Muscle of leg (tissue), 16 donors: ENCODE measurements at places on chromosomes 6 and 20. TPM values are rescaled to one million over a fixed set of nuclear protein-coding genes. Genes with fewer than 3 reads are reported as not detected.
A peak's percentile ranks its signal among the peaks of the same experiment; 100 is the strongest.

The FAM8A1 gene
- 22.0 TPM for polyA plus RNA-seq

The PACRG gene
- polyA plus RNA-seq: 2.4 TPM

The DYNLT1 gene
- 92.6 TPM for polyA plus RNA-seq

The GSTA1 gene
- 25.5 TPM for polyA plus RNA-seq

The NKX2-2 gene
- polyA plus RNA-seq: 0.30 TPM

The LTB gene
- polyA plus RNA-seq: 1.4 TPM

The EDEM2 gene
- 10.0 TPM for polyA plus RNA-seq

The DTD1 gene
- polyA plus RNA-seq: 20.7 TPM

The MYLK2 gene
- polyA plus RNA-seq: 43.3 TPM

GRCh38 chr20:5488823-5489222, 172.1 kb upstream of the PROKR2 start:
- H3K27me3 ChIP-seq: no peaks in the 10 kb centered on the region
- no peaks in the 10 kb centered on the region for H3K4me1 ChIP-seq
- H3K36me3 ChIP-seq: no peaks in the 10 kb centered on the region
- no peak overlapping the region for H3K27ac ChIP-seq
- DNase-seq: no peak

GRCh38 chr6:161835500-161836215, 561.8 kb upstream of the AGPAT4 start:
- no peak overlapping the region for H3K4me3 ChIP-seq
- H3K4me1 ChIP-seq: peaks cover 22% of the 10 kb centered on the region
- peak; percentile 38 for DNase-seq

DNA sequence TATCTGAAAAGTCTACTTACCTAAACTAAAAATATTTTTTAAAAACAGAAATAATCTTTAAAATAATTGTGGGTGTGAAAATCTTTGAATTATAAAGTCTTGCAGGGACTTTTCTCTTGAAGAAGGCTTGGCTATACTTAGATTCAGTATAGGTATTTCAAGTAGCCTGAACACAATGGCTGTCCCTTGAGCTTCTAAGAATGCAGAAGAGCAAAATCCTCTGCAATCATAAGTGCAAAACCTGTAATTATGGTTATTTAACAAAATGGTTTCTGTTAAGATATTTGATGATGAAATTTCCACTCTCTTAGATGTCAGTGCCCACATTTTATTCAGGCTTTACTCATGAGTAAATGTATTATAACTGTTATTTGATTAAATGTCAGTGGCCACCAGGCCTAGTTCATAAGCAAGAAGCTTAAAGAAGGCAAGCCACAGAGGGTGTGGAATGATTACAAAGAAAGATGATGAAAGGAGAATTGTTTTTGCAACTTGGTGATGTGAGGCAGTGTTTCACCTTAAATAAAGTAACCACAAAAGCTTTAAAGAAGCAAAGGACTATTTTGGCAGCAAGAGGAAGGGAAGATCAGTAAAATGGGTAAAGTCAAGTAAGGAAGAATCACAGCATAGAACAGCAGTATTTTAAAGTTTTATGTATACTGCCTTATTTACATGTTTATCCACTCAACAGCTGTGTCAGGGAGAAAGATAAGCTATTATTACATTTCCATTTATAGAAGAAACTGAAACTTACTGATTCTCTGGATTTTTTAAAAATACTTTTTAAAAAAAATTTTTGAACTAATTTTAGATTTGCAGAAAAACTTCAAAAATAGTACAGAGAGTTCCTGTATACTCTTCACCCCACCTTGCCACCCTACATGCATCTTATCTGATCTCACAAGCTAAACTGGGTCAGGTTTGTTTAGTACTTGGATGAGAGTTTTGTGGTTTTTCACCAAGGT, 351.2 kb upstream of the RUNX2 start:
- no peak for DNase-seq
- H3K4me3 ChIP-seq: no peak overlapping the region
- no peaks in the 10 kb centered on the region for H3K36me3 ChIP-seq
- no peak overlapping the region for H3K27ac ChIP-seq
- no peaks in the 10 kb centered on the region for H3K27me3 ChIP-seq

DNA sequence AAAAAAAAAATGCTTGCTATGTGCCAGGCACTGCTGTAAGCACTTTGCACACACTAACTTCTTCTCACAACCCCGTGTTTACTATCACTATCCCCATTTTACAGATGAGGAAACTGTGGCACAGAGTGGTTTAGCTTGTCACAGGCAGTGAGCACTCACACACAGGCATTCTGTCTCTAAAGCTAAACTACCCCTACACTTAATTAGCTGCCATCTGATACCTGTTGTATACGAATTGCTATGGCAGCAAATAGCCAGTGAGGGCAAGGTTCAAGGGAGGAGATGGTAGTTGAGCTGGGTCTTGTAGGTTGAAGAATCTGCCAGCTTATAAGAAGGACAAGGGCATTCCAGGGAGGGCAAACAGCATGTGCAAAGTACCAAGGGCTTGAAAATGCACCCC, 5.2 kb downstream of the TNNC2 start:
- H3K4me1 ChIP-seq: peaks cover 27% of the 10 kb centered on the region
- H3K27me3 ChIP-seq: peaks cover 24% of the 10 kb centered on the region
- no peak overlapping the region for H3K27ac ChIP-seq
- peaks cover 50% of the 10 kb centered on the region for H3K36me3 ChIP-seq

GRCh38 chr6:104519566-104519965, 340.2 kb downstream of the HACE1 start:
- no peaks in the 10 kb centered on the region for H3K4me1 ChIP-seq
- H3K4me3 ChIP-seq: no peak overlapping the region
- no peak overlapping the region for H3K27ac ChIP-seq
- no peaks in the 10 kb centered on the region for H3K27me3 ChIP-seq
- no peaks in the 10 kb centered on the region for H3K36me3 ChIP-seq
- DNase-seq: no peak

DNA sequence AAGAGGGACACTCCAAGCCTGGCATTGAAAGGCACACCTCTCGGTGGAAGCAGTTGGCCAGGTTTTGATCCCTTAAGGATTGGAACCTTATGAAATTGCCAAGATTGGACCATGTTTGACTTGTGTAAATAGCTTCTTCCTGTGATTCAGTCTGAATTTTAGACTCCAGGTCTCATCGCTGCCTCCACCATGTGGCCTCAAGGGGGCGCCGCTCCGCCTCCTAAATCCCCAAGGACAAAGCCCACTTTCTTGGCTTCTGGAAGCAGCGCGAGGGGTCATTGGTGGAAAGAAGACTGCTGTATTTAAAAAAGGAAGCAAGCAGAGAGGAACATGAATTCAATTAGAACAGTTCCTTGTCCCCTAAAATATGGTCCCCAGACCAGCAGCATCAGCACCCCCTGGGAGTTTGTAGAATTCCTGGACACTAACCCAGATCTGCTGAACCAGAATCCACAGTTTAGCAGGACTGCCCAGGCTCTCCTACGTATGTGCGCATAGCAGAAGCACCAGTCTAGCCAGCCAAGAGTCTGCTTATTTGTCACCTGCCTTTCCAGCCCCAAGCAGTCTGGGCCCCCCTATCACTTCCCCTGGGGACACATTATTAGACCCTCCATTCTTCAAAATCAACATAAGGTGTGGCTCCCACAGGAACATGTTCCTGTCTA, 108.5 kb downstream of the LY86 start:
- peak; percentile 65 for DNase-seq
- no peaks in the 10 kb centered on the region for H3K27me3 ChIP-seq
- peaks cover 73% of the 10 kb centered on the region for H3K4me1 ChIP-seq
- H3K36me3 ChIP-seq: no peaks in the 10 kb centered on the region

DNA sequence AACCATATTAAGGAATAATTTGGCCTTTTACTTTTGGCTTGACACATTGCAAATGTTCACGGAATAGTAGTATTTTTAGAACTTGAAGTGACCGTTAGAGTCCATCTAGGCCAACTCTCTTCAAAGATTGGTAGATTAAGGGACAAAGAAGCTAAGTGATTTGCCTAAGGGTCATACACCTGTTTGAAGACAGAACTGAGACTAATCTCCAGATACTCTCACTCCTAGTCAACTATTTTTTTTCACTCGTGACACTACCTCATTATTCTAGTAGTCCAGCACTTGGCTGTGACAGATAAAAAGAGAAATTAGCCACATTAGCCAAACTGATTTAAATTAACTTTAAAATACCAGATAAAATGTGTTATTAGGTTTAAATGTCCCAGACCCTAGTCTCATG, 10.6 kb downstream of the ACSS2 start:
- DNase-seq: no peak
- H3K27ac ChIP-seq: no peak overlapping the region
- no peak overlapping the region for H3K4me3 ChIP-seq
- peaks cover 15% of the 10 kb centered on the region for H3K36me3 ChIP-seq
- no peaks in the 10 kb centered on the region for H3K4me1 ChIP-seq

- no peak for DNase-seq
- H3K27ac ChIP-seq: no peak overlapping the region
- peaks cover 7% of the 10 kb centered on the region for H3K4me1 ChIP-seq
- H3K4me3 ChIP-seq: no peak overlapping the region
These were observed 207.2 kb upstream of the ECI2 start for GRCh38 chr6:4342407-4343137.

DNA sequence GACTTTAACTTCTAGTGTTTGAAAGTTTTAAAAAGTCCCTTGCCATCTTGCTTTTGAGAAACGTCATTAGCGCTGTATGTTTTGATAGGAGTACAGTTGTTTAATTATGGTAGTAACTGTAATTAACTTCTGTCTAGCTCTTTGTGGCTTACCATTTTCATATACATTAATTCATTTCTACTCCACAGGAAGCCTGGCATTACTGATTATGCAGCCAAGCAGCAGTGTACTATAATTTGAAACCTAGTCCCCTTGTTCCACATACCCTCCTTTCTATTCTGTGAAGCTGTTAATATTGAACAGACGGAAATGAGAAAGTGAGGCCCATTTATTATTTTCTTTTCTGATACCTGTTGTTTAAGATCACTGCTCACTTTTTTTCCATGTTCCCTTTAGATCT, 235.4 kb downstream of the CDKAL1 start:
- no peaks in the 10 kb centered on the region for H3K36me3 ChIP-seq
- DNase-seq: no peak
- no peak overlapping the region for H3K4me3 ChIP-seq

- no peaks in the 10 kb centered on the region for H3K4me1 ChIP-seq
- no peak overlapping the region for H3K4me3 ChIP-seq
- no peaks in the 10 kb centered on the region for H3K36me3 ChIP-seq
- no peaks in the 10 kb centered on the region for H3K27me3 ChIP-seq
- no peak overlapping the region for H3K27ac ChIP-seq
- no peak for DNase-seq
These were observed 132.3 kb downstream of the PFDN4 start for GRCh38 chr20:54340206-54340605.

- peak overlapping the region; percentile 89 for H3K27ac ChIP-seq
- DNase-seq: peak; percentile 45
These were observed 11.6 kb downstream of the BACH2 start for GRCh38 chr6:90285042-90285481.

- peaks cover 56% of the 10 kb centered on the region for H3K4me1 ChIP-seq
- DNase-seq: peak; percentile 76
- H3K36me3 ChIP-seq: no peaks in the 10 kb centered on the region
These were observed 56.2 kb upstream of the EPB41L1 start for GRCh38 chr20:36098364-36098763.

GRCh38 chr6:7129784-7130569, 22.2 kb downstream of the RREB1 start:
- peaks cover 8% of the 10 kb centered on the region for H3K36me3 ChIP-seq
- H3K27me3 ChIP-seq: no peaks in the 10 kb centered on the region
- peaks cover 7% of the 10 kb centered on the region for H3K4me1 ChIP-seq
- no peak overlapping the region for H3K4me3 ChIP-seq
- H3K27ac ChIP-seq: no peak overlapping the region

GRCh38 chr20:61546641-61547040, 294.6 kb downstream of the CDH4 start:
- no peaks in the 10 kb centered on the region for H3K27me3 ChIP-seq
- H3K4me3 ChIP-seq: no peak overlapping the region
- no peak for DNase-seq
- H3K36me3 ChIP-seq: no peaks in the 10 kb centered on the region
- no peak overlapping the region for H3K27ac ChIP-seq

DNA sequence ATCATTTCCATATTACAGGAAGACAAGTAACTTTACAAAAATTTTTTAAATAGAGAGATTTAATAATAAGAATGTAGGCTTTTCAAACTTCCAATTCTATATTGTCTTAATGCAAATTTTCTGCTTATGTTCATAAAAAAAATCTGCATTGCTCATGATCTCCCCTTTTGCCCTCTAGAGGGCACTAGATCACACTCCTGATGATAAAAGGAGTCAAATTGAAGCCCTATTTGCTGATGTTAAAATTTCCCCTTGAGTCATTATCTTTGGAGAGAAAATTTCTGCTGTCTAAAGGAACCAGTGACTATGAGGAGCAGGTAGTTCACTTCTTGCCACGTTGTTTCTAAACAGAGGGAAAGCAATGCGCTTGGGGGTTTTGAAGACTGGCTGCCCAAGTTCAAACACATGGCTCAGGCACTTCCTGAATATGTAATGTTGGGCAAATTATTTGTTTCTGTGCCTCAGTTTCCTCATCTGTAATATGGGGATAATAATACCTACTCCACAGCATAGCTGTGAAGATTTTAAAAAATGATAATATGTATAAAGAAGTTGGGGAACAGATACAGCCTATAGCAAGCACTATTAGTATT, 874.2 kb downstream of the TFAP2A start:
- H3K36me3 ChIP-seq: no peaks in the 10 kb centered on the region
- no peak overlapping the region for H3K27ac ChIP-seq
- H3K4me1 ChIP-seq: no peaks in the 10 kb centered on the region
- peak; percentile 56 for DNase-seq

GRCh38 chr6:138205437-138206094, 12.7 kb downstream of the PBOV1 start:
- no peak overlapping the region for H3K4me3 ChIP-seq
- no peak overlapping the region for H3K27ac ChIP-seq
- no peak for DNase-seq

DNA sequence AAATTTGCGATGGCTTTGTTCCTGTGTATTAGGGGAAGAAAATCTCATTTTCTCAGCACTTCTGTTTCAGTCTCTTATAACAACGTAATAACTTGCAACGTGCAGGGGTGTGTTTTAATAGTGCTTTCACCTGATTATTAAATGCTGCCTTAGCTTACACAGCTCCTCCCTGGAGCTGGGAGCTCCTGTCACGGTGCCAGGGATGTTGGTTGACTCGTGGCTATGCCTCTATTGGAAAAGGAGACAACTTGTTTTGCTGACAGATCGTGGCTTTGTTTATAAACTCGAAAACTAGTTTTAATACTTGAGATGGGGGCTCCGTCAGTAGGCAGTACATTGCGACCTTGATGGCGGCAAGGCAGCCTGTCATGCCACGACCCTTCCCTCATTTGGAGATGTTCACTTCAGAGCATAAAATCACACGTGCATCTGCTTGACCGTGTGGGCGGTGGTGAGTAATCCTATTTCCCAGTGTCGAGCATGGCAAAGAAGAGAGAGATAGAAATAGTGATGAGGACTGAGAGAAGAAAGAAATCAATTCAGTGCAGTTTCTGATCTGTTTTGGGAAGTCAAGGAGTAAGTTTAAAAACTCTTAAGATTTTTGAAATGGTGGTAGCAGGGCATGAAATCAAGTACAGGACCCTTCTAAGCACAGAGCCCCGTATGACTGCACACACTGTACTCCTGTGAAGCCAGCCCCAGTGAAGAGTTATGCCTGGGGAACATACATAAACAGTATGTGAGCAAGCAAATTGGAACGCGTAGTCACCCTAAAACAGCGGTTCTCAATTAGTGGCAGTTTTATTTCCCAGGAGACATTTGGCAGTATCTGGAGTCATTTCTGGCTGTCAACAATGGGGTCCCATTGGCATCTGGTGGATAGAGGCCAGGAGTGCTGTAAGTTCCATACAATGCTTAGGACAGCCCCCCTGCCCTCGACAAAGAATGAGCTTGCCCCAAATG, 147.2 kb downstream of the DOK5 start:
- no peak overlapping the region for H3K27ac ChIP-seq
- no peaks in the 10 kb centered on the region for H3K36me3 ChIP-seq
- peaks cover 45% of the 10 kb centered on the region for H3K4me1 ChIP-seq
- no peaks in the 10 kb centered on the region for H3K27me3 ChIP-seq
